Activated effector memory CD4-positive, alpha-beta T cell treated with anti-CD3 and anti-CD28 coated beads, Interleukin-2, amount 50 U/mL, for 16 hours (primary cell): ENCODE measurements at places on chromosomes 5 and 9.

GRCh38 chr5:32405507-32405906 is 39.0 kb downstream of the ZFR start:
- DNase-seq = no peak

DNA sequence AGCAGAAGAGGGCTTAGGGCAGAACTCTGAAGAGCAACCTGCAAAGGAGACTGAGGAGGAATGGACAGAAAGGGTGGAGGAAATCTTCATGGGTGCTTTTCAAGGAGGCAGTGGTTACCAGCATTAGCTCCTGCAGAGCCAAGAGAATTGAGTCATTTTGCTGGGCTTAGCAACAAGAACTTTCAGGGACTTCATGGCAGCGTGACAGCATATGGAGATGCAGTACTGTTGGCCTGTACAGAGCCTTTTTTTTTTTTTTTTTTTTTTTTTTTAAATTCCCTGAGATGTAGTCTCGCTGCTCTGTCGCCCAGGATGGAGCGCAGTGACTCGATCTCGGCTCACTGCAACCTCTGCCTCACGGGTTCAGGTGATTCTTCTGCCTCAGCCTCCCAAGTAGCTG is 296.0 kb upstream of the DMRT1 start:
- no peak for DNase-seq

- no peak for DNase-seq
Measured at GRCh38 chr5:7050986-7051385, 337.8 kb downstream of the TENT4A start.

DNA sequence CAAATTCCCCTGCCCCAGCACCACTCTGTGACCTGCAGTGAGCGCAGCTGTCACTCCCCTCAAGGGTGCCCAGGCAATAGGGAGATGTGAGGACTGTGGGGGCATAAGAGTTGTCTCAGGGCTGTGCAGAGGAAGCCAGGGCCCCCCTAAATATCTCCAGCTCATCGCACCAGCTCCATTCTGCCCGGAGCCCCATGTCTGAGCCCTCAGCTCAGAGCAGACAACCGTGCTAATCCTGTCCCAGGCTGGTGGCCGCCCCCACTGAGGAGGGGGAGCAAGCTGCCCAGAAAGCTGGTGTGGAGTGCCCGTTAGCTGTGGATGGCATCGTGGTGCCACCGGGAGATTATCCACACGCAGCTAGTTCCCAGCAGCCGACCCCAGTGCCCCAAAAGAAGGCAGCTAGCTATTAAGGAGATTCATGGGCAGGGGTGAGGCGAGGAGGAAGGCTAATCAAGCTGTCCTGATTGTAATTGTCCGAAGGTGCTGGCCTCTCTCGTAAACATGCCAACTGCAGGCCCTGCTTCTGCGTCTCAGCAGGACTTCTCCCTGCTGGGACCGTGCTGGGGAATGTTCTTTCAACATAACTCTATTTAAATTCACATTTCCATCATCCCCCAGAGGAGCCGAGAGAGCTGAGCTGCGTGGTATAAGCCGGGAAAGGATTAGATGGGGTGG is 17.0 kb upstream of the FIBCD1 start:
- no peak for DNase-seq

DNA sequence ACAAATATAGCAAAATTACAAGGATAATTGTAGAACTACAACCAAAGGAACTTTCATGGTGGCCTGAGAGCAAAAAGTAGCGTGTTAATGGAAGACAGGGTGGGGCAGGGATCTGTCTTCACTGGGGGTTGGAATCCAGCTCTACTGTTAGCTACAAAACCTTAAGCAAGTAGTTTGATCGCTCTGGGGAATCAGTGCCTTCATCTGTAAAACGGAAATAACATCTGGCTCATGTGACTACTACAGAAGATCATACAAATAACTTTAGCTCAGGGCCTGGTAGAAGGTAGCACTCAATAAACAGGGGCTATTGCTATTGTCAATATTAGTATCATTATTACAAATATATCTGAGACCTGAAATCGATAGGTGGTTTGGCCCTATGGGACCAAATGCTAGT is 40.4 kb downstream of the ZNF608 start:
- no peak for DNase-seq

DNA sequence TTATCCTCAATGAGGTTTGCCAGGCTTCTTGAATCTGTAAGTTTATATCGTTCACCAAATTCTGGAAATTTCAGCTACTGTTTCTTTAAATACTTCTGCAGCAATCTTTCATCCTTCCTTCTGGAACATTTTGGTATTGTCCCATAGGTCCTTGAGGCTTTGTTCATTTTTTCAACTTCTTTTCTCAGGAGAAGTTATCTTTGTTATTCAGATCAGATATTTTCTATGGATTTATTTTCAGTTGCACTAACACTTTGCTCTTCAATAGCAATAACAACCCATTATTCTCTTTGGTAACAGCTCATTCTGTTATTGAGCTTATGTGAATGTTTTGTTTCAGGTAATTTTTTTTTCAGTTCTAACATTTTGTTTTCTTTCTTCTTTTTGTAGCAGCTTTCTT is 13.5 kb downstream of the SNX2 start:
- no peak for DNase-seq

GRCh38 chr9:83601463-83601862 is 21.5 kb upstream of the IDNK start:
- DNase-seq = no peak

DNA sequence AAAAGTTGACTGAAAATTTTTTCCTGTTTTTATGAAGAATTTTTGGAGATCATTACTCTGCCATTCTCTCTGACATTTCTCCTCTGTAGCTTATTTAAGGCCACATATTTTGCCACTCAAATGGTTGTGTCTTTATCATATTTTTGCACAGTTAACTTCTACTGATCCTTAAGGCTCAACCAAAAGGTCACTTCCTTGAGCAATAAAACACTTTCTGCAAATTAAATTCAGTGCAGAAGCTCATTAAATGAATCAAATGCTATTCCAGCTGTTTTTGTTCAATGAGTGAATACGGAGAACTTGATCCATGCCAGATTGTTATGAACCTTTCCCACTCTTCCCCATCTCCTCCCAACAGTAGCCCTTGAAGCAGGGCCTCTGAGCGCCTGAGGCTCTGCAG is 93.8 kb upstream of the EPB41L4A start:
- DNase-seq = no peak

DNA sequence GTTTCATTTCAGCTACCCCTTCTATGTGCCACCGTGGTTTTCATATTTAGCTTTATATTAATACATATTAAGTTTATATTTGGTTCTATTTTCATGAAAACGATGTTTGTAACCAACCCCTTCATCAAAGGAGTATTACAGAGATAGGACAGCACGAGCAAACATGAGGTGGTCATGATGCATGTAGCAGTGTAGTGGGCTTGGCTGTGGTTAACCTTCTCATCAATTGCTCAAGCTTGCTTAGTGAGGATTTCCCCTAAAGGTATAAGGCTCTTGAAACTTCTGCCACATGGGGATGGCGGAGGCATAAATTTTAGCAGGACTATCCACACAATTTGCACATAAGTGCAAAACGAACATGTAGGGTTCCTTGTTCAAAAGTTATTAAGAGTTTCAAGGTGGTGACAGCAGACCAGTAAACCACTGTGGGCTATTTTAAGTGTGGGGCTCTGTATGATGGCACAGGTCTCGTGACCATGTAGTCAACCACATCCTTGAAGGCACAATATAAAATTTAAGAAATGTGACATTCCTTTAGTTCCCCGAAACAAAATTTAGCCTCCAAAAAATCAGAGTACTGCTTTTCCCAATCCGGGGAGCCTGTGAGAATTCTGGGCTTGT is 24.8 kb downstream of the TMEM174 start:
- DNase-seq = no peak

GRCh38 chr9:135230386-135230765 is 142.9 kb downstream of the OLFM1 start:
- DNase-seq = no peak

- DNase-seq = no peak
Measured at GRCh38 chr9:35776018-35776417, 15.4 kb upstream of the NPR2 start.

- no peak for DNase-seq
Measured at GRCh38 chr5:86625148-86625547, 7.4 kb downstream of the COX7C start.

- DNase-seq = no peak
Measured at GRCh38 chr5:151615431-151615830, 24.3 kb upstream of the FAT2 start.

DNA sequence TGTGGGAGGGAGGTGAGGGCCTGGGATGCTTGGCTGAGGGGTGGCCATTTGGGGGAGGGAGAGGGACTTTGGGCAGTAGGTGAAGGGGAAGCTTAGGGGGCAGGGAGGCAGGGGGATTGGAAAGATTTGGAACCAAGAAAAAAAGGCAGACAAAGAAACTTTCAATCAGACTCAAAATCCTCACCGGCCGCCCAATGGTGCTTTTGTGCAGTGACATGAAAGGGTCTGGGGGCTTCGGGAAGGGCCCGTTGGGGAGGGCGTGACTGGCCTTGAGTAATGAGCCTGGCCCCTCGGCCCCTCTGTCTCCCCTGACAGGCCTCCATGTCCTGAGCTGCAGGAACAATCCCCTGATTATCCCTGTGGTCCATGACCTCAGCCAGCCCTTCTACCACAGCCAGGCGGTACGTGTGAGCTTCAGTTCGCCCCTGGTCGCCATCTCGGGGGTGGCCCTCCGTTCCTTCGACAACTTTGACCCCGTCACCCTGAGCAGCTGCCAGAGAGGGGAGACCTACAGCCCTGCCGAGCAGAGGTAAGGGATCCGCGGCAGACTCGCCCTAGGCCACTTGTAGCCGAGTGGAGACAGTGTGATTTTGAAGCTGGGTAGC is 181.1 kb downstream of the PAPPA start:
- no peak for DNase-seq

GRCh38 chr9:137694962-137695875 is 76.4 kb downstream of the EHMT1 start:
- no peak for DNase-seq

DNA sequence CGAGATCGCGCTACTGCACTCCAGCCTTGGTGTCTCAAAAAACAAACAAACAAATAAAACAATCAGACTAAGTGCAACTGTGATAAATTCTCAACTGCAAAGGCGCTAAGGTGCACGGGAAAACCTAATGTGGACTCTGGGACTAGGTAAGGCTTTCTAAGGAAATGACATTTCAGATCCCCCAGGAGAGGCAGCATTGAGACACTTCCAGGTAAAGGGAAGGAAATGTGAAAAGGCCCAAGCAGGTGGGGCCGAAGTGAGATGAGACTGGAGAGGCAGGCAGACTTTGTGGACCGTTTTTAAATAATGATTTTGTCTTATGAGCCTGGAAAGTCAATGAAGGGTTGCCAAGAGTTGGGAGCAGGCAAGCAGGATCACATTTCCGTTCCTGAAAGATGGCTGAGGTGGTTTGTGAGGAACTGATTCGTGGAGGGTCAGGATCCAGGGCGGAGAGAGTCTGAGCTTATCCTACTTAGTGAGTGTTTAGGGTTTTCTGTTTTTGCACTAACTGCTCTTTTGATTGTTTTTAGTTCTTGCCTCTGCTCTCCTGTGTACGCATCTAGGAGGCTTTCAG is 2.0 kb upstream of the APBA1 start:
- DNase-seq = no peak

GRCh38 chr5:35212122-35212982 is 17.9 kb downstream of the PRLR start:
- DNase-seq = no peak

DNA sequence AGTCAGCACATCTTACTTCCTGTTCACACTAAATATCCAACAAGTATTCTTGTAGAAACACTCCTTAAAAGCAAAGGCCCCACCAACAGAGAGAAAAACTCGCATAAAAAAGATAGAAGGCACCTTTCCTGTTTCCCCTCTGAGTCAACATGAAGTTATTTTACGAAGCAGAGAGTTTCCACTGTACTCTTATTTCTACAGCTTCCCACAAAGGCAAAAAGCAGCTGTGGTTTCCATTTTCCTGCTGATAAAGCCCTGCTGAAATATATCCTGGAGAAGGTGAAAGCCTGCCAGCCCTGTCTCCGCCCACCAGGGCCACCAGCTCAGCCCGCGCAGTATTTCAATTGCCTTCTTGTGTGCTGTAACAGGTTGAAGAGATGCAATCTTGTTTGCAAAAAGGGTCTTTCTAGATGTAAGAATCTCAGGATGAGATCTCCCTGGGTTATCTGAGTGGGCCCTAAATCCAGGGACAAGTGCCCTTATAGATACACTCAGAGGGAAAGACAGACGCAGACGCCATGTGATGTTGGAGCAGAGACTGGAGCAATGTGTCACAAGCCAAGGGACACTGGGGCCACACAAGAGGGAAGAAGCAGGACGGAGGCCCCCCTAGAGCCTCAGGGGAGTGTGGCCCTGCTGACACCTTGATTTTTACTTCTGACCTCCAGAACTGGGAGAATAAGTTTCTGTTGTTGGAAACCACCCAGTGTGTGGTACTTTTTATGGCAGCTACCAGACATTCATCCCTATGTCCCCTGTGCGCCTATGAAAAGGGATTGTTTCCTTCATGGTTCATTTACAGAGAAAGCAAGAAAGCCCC is 19.9 kb downstream of the SEMA4D start:
- peak; percentile 86 for DNase-seq

GRCh38 chr5:93580063-93580926 is 724 bp downstream of the NR2F1-AS1 start:
- DNase-seq = no peak

DNA sequence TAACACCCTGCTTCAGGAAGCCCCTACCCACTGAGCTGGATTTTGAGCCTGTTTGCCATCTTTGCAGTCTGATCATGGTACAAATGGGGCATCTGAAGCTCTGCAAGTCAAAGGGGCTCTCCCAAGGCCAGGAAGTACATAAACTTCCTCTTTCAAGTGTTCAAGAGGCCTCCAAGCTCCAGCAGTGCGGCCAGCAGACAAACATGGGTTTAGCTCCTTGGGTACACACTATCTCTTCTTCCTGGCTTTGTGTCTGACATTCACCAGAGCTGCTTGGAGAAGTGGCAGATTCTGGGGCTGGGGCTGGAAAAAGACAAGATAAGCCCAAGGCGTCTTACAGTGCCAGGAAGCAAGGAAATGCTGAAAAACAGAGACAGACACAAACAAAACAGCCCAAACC is 34.1 kb downstream of the LAMC3 start:
- DNase-seq = no peak
